Fibroblast of lung (primary cell): ENCODE measurements at places on chromosomes 6 and 20.
A peak's percentile ranks its signal among the peaks of the same experiment; 100 is the strongest.

- no peak overlapping the region for H3K4me3 ChIP-seq
- H3K27ac ChIP-seq: no peak overlapping the region
- no peaks in the 10 kb centered on the region for H3K4me1 ChIP-seq
- H3K27me3 ChIP-seq: peaks cover 3% of the 10 kb centered on the region
- DNase-seq: no peak
- H3K36me3 ChIP-seq: no peaks in the 10 kb centered on the region
These were observed 136.6 kb downstream of the MYLK4 start for GRCh38 chr6:2614155-2614554.

- H3K36me3 ChIP-seq: no peaks in the 10 kb centered on the region
- no peaks in the 10 kb centered on the region for H3K27me3 ChIP-seq
- no peak overlapping the region for H3K27ac ChIP-seq
- no peak for DNase-seq
These were observed 1279.5 kb upstream of the CITED2 start for GRCh38 chr6:140653972-140654371.

DNA sequence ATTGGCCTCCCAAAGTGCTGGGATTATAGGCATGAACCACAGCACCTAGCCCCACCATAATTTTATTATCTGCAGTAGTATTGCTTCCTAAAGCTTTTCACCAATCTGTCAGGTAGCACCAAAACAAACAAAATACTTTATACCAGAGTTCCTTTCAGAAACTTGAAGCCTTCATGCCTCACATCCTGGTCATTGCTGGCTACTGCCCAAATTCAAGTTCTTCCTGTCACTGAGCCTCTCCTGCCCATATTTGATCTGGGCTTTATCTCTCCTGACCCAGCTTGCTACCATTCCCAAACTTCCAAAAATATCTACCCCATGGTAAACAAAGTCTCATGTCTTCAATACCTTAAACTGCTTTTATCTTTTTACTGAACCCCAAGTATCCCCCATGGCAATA, 34.9 kb upstream of the DST start:
- no peak overlapping the region for H3K4me3 ChIP-seq
- no peak overlapping the region for H3K27ac ChIP-seq
- H3K27me3 ChIP-seq: no peaks in the 10 kb centered on the region
- no peaks in the 10 kb centered on the region for H3K36me3 ChIP-seq
- H3K4me1 ChIP-seq: no peaks in the 10 kb centered on the region

DNA sequence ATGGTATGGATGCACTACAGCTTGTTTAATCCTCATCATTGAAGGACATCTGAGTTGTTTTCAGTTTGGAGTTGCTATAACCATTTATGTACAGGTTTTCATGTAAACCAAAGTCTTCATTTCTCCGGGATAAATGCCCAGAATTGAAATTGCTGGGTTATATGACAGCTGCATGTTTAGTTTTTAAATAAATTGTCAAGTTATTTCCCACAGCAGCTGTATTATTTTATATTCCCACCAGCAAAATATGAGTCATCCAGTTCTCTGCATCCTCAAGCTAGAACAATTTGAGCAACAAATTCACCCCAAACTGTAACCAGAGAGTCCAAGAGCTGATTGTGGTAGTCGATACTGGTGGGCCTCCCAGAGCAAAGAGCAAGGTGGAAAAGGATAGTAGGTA, 161.0 kb upstream of the PRND start:
- H3K27me3 ChIP-seq: no peaks in the 10 kb centered on the region
- no peak overlapping the region for H3K27ac ChIP-seq
- H3K4me3 ChIP-seq: no peak overlapping the region
- DNase-seq: peak; percentile 97
- H3K36me3 ChIP-seq: no peaks in the 10 kb centered on the region
- peaks cover 7% of the 10 kb centered on the region for H3K4me1 ChIP-seq

GRCh38 chr6:119390247-119390793, 40.8 kb upstream of the MAN1A1 start:
- H3K36me3 ChIP-seq: no peaks in the 10 kb centered on the region
- H3K27me3 ChIP-seq: no peaks in the 10 kb centered on the region
- H3K27ac ChIP-seq: no peak overlapping the region
- no peaks in the 10 kb centered on the region for H3K4me1 ChIP-seq

DNA sequence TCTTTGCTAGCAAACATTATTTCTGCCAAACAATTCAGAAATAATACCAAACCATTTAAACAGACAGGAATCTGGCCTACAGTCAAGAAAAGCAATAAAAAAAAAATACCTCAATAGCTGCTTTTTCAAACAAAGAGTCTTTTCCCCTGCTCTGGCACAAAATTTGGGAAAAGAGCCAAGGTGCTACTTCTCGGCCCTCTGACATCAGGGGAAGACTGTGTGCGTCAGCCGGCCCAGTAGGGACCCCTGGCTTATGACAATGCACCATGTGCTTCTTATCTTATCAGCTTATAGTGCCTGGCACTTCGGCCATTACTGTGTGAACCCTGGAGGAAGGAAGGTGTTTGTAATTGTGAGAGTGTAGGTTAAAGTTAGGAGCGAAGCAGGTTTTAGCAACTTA, 89.4 kb downstream of the PDE10A start:
- H3K36me3 ChIP-seq: no peaks in the 10 kb centered on the region
- H3K4me3 ChIP-seq: no peak overlapping the region
- H3K4me1 ChIP-seq: no peaks in the 10 kb centered on the region
- DNase-seq: peak; percentile 68
- H3K27ac ChIP-seq: no peak overlapping the region

DNA sequence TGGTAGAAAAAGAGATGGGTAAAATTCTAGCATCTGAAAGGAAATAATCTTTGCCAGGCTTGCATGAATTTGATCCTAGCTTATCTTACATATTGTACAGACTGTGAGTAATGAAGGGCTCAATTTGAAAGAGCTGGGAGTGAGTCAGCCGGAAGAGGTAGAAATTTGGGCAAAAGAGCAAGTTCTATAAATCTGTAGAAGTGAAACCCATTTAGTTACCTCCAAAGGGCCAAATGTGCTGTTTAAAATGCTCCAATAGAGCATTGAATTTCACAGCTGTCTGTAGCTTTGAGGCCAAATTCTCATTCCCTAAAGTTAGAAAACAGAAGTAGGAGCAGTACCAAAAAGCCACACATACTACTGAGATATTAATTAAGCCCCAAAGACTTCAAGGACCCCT, 466.1 kb downstream of the BTBD3 start:
- DNase-seq: peak; percentile 1
- no peak overlapping the region for H3K27ac ChIP-seq
- H3K27me3 ChIP-seq: no peaks in the 10 kb centered on the region
- no peak overlapping the region for H3K4me3 ChIP-seq

GRCh38 chr6:32436186-32436585, 3.5 kb upstream of the HLA-DRA start:
- H3K27me3 ChIP-seq: no peaks in the 10 kb centered on the region
- no peak overlapping the region for H3K27ac ChIP-seq
- no peak overlapping the region for H3K4me3 ChIP-seq
- H3K36me3 ChIP-seq: no peaks in the 10 kb centered on the region

- peaks cover 27% of the 10 kb centered on the region for H3K4me1 ChIP-seq
- H3K27ac ChIP-seq: peak overlapping the region; percentile 97
- no peaks in the 10 kb centered on the region for H3K27me3 ChIP-seq
- no peaks in the 10 kb centered on the region for H3K36me3 ChIP-seq
- DNase-seq: peak; percentile 83
These were observed 9.3 kb upstream of the ID1 start for GRCh38 chr20:31595654-31596411.

- H3K4me1 ChIP-seq: no peaks in the 10 kb centered on the region
- no peaks in the 10 kb centered on the region for H3K36me3 ChIP-seq
- no peak overlapping the region for H3K4me3 ChIP-seq
- H3K27me3 ChIP-seq: no peaks in the 10 kb centered on the region
- DNase-seq: no peak
These were observed 127.0 kb downstream of the PACRG start for GRCh38 chr6:162854734-162855191.

GRCh38 chr20:63844511-63844991, 13.5 kb upstream of the ZBTB46 start:
- DNase-seq: no peak
- no peak overlapping the region for H3K4me3 ChIP-seq
- H3K4me1 ChIP-seq: peaks cover 10% of the 10 kb centered on the region
- H3K27ac ChIP-seq: no peak overlapping the region

DNA sequence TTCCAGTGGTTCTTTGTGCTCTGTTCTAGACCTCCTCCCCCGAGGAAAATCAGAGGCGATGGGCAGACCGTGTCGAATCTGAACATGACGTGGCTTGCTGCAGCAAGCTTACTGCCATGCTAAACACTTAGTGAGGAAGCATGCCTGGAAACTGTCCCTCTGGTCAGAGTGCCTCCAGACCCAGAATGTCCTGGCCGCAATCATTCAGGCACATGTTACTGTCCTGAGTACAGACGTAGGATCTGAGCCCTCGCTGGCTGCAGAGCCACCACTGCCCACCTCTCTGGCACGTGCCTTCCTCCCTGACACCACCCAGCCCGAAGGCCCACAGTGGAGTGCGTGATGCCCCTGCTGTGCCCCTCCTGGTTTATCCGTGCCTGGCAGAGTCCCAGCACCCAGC, 163.6 kb downstream of the SYNDIG1 start:
- H3K4me3 ChIP-seq: no peak overlapping the region
- DNase-seq: no peak
- H3K27ac ChIP-seq: no peak overlapping the region
- peaks cover 6% of the 10 kb centered on the region for H3K4me1 ChIP-seq

GRCh38 chr6:169035385-169036240, 218.0 kb downstream of the THBS2 start:
- no peaks in the 10 kb centered on the region for H3K27me3 ChIP-seq
- H3K36me3 ChIP-seq: no peaks in the 10 kb centered on the region
- DNase-seq: peak; percentile 49
- H3K27ac ChIP-seq: no peak overlapping the region
- H3K4me1 ChIP-seq: no peaks in the 10 kb centered on the region

GRCh38 chr6:143529095-143529494, 17.6 kb upstream of the FUCA2 start:
- no peak overlapping the region for H3K4me3 ChIP-seq
- H3K27ac ChIP-seq: no peak overlapping the region
- H3K36me3 ChIP-seq: no peaks in the 10 kb centered on the region
- H3K4me1 ChIP-seq: no peaks in the 10 kb centered on the region
- no peak for DNase-seq

DNA sequence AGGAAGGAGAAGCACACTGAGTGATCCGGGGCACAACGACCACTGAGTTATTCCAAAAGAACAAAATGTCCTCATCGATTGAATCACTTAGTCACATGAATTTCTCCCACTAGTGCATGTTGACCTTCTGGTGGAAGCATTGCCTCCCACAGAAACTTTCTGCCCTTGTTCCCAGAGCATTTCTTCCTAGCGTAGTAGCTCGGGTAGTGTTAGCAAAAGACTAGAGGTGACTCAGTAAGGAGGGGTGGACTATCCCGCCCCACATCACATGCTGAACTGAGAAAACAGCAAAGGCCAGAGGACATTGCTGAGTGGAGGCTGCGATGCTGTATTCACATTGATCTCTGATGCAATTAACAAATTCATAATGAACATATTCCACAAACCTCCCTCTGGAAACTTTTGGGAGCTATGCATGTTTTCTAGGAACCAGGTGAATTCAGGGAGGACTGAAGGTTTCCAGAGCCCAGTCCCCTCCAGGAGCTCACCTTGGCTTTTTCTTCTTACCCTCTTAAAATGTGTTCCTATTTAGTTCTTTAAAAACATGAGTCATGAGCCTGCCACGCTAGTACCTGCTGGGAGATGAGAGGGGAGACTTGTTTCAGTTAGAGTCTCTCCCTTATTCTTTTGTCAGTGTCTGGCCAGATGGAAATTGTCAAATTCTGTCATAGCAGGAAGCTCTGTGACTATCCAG, 507.9 kb downstream of the CDH26 start:
- DNase-seq: no peak
- H3K4me3 ChIP-seq: no peak overlapping the region
- no peaks in the 10 kb centered on the region for H3K27me3 ChIP-seq
- no peaks in the 10 kb centered on the region for H3K36me3 ChIP-seq
- no peaks in the 10 kb centered on the region for H3K4me1 ChIP-seq
- no peak overlapping the region for H3K27ac ChIP-seq

DNA sequence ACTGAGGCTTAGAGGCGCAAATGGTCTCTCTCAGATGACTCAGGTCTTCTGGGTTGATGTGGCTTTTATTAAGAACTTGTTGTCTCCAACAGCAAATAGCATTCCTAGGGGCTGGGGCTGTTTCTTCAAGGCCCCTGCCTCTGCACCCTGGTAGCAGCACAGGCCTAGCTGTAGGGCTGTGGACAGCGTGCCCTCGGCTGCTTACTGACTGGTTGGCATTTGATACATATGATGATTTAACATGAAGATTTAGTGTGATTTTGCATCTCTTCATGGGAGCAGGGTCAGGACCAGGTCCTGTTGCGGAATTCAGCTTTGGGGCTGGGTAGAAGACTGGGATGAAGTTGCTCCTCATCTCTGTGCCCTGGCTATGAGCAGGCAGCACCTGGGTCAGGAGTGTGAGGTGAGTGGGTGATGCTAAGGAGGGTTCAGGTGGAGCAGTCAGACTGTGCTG, 24.3 kb upstream of the IER3 start:
- no peak overlapping the region for H3K4me3 ChIP-seq
- peak overlapping the region; percentile 93 for H3K27ac ChIP-seq
- H3K36me3 ChIP-seq: no peaks in the 10 kb centered on the region
- no peak for DNase-seq

DNA sequence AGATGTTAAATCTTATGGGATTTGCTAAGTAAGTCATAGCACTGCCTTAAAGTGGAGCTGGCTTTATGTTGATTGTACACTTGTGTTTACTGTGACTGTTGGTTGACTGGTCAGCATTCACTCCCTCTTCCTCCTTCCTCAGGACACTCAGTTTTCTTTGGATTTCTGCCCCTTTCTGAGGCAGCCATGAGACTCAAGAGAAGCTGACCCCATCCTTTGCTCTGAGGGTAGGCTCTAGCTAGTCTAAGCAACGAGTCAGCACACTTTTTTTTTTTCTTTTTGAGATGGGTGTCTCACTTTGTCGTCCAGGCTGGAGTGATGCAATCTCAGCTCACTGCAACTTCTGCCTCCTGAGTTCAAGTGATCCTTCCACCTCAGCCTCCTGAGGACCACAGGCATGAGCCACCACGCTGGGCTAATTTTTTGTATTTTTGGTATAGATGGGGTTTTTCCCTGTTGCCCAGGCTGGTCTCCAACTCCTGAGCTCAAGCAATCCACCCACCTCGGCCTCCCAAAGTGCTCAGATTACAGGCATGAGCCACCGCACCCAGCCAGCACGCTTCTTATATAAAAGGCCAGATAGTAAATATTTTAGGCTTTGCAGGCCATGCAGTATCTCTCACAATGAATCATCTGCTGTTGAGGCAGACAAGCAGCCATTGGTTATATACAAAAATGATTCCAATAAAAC, 191.4 kb downstream of the NFATC2 start:
- H3K4me1 ChIP-seq: peaks cover 12% of the 10 kb centered on the region
- H3K4me3 ChIP-seq: no peak overlapping the region
- H3K36me3 ChIP-seq: no peaks in the 10 kb centered on the region
- H3K27me3 ChIP-seq: no peaks in the 10 kb centered on the region
